Kidney glomerular epithelial cell (primary cell): ENCODE measurements at places on chromosomes 5 and 9.

- peak; percentile 63 for DNase-seq
Observed at GRCh38 chr9:17134396-17135294, at the start of gene CNTLN. TSS of gene CNTLN (plus strand) at chr9:17135040. CDS start at chr9:17135066, 26 bp downstream.

GRCh38 chr9:2466703-2467102, 154.9 kb upstream of the VLDLR start:
- DNase-seq = no peak

DNA sequence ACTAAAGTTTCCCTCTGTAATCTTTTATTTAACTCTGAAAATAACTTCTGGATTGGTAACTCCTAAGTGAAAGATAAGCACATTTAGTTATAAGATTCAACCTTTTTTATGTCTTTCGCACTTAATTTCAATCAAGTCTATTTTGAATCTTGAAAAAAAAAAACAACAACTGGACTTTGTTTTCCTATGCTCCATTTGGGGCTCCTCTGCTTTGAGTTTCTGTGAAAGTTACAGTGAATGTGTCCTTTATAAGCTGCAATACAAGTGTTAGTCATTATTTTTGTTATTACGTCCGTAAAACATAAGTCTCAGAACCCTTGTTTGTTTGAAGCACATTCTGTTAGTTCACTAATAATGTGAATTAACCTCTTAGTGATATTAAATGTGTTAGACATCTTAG, 276.8 kb downstream of the ADAMTS6 start:
- DNase-seq = no peak

DNA sequence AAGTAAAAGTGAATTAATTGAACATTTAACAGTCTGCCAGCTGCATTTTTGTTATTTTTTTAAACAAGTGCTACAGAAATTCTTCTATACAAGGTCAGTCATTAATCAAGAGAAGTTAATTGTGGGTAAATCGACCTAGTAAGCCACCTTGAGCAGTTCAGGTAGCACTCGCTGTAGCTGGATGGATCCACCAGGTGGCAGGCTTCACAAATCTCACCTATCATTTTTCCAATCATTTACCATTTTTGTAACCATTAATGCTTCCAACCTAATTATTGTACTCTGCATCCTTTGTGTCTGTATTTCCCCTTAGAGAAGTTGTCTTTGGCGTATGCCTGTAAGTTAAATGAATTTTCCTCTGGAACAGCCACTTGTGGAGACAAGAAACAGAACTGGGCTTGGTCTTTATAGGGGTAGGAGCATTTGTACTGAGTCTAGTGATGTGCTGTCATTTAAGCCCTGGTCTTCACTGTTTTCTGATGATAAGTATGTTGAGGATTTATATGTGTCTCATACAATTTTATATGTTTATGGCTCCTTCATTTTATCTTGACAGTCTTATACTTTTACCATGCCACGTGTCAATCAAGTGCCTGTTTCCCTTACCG, 39.5 kb downstream of the CD180 start:
- no peak for DNase-seq

DNA sequence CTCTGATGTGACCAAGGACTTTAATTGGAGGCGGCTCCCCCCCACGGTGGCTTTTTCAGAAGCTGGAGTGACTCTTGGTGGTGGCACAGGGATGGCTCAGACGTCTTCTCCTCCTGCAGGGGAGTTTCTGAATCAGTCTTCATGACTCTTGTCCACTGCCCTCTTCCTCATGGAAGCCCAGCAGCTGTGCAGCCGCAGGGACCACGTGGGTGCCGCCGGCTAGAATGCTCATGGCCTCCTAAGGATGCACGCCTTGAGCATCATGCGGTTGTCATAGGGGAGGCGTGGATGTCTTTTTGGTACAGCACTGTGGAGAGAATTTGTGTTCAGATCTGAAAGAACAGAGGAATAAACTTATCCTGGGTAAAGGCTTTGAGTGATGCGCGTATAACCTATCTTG, 1.3 kb downstream of the TEX53 start:
- no peak for DNase-seq

- DNase-seq = peak; percentile 44
Observed at GRCh38 chr5:173963182-173963838, 25.7 kb upstream of the C5orf47 start.

DNA sequence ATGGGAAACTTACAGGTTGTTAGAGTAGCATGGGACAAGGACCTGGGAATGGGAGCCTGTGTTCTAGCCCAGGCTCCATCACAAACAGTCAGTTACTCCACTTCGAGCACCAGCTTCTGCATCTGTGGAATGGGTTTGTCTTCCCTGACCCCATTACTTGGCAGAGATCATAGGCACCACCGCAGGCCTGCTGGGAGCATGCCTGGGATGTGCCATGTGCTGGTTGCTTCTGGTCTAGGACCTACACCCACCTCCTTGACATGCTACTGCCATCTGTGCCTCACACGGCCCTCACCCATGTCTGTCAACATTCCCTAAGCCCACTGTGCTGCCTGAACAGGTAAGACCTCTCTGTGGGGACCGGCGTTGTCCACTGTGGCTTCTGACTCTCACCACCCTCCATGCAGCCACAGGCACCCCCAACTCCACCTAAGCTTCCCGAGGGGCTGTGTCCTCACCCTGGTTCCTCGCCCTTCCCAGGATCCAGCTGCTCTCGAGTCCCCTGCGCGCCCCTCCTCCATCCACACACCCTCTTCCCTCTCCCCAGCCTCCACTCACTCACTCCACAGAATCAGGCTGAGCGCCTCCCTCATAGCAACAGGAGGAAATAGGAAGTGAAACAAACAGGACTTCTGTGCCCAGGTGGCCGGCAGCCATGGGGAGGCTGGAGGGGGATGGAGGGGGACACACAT, 85.9 kb upstream of the FAM120A start:
- DNase-seq = no peak

DNA sequence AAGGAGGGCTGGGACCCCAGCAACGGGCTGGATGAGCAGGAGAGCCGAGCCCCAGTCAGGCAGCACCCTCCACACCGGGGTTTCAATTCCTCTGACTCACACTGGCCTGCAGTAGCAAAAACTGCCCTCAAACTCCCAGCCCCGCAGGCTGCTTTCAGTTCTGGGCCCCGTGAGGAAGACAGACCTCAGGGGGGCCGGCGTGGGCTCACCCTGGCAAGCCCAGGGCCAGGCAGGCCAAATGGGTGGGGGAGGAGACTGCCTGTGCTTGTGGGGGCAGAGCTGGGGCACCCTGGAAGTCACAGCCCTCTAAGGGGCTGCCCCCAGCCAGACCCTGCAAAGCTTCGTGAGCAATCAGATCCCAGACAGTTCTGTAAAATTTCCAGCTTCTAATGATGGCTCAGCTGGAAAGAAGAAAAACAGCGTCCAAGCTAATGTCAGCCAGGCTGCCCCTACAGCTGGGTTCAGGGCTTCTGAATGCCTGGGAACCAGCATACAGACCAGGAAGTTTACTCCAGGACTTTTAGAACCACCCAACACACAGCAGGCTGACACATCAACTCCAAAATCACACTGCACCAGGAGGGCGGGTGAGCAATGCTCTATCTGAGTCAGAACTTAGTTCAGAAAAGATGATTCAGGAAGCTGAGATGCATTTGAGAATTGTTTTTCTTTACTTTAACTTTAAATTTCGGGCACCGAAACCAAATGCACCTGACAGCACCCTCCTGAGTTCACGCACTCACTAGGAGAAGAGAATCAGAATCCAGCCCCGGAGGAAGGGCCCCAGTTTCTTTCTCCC, 34.7 kb downstream of the LPCAT1 start:
- DNase-seq = no peak

GRCh38 chr9:99264070-99264680, 42.1 kb downstream of the SEC61B start:
- no peak for DNase-seq

DNA sequence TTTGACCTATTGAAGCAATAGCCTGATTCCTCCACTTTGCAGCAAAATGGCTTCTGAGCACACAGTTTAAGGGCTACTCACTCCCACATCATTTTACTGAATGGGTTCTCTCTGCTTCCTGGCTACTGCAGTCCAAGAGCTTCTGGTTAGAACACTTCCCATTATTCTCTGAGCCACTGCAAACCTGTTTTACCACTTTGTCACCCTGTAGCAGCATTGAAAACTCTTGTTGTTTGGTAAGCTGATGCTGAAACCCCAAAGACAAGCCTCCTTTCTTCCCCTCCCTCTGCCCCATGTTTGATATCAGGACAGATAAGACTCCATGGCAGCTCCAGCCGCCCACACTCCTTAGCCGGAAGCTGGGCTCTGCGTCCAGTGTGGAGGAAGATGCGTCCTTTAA, 84.4 kb upstream of the RARS1 start:
- DNase-seq = no peak

DNA sequence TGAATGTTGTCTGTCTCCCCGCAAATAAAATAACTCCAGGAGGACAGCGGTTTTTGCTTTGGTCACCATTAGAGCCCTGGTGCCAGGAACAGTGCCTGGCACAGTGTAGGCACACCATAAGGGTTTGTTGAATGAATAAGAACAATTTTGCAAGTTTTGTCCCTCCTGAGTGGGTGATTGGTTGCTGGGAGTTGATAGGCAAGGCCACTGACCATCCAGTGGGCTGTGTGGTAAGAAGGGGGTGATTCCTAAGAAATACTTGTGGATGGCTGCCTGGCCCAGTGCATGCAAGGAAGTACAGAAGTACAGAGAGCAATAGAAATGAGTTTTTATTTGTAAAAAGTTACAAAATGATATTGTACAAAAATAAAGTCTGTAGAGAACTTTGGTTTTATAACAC, 27.5 kb downstream of the GDNF start:
- no peak for DNase-seq

DNA sequence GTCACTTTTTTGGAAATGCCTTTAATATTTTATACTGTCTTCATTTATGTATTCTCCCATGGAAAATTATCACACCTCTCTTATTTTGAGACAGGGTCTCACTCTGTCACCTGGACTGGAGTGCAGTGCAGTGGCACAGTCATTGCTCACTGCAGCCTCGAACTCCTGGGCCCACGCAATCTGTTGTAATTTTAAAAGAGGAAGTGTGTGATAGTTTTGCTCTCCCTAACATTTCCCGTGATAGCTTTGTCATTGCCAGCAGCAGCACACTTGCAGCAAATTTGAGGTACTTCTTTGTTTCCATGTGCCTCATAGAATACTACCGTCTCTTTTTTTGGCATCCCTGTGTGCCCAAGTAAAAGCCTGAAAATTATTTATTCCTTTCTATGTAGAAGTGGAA, 103.5 kb downstream of the RNF180 start:
- no peak for DNase-seq

DNA sequence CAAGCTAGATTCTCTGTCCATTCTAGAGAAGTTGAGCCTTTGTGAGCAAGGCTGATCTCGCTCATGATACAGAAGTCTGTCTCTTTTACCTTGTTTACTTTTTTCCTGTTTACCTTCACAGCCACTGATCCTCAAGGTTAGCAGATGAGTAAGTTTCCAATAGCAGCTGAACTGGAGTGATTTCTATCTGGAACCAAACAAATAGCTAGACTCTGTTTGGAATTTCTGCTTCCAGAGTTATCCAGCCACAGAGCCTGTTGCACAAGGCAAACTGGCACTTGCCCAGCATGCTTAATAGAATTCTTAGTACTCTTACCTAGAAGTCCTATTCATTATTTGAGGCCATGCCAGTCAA, 12.8 kb upstream of the PANK3 start:
- no peak for DNase-seq

- no peak for DNase-seq
Observed at GRCh38 chr9:134208310-134208841, 44.0 kb upstream of the RNU6ATAC start.

- DNase-seq = no peak
Observed at GRCh38 chr5:169421677-169422076, 120.7 kb upstream of the SLIT3 start.

- DNase-seq = no peak
Observed at GRCh38 chr9:123455187-123455586, 99.2 kb downstream of the CRB2 start.

DNA sequence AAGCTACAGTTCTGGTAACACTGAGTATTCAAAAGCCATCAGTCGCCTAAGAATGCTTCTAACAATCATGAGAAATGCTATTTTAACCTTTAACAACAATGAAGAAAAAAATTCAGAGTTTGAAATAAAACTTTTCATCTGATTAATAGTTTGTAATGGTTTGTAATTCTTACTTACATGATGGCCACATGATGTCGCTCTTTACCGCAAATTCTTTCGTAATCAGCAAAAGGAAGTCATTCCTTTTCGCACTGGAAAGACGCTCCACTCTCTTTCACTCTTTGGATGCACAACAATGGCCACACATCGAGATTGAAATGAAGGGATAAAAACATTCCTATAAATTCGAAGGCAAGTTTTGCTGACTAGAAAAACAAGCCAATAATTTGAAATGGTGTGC, at the start of gene PCDHA7:
Gene PCDHA7 (plus strand): TSS at position 277 of the 400 bp plus-strand sequence. CDS start 115 bp downstream, at position 392.
- DNase-seq = no peak

DNA sequence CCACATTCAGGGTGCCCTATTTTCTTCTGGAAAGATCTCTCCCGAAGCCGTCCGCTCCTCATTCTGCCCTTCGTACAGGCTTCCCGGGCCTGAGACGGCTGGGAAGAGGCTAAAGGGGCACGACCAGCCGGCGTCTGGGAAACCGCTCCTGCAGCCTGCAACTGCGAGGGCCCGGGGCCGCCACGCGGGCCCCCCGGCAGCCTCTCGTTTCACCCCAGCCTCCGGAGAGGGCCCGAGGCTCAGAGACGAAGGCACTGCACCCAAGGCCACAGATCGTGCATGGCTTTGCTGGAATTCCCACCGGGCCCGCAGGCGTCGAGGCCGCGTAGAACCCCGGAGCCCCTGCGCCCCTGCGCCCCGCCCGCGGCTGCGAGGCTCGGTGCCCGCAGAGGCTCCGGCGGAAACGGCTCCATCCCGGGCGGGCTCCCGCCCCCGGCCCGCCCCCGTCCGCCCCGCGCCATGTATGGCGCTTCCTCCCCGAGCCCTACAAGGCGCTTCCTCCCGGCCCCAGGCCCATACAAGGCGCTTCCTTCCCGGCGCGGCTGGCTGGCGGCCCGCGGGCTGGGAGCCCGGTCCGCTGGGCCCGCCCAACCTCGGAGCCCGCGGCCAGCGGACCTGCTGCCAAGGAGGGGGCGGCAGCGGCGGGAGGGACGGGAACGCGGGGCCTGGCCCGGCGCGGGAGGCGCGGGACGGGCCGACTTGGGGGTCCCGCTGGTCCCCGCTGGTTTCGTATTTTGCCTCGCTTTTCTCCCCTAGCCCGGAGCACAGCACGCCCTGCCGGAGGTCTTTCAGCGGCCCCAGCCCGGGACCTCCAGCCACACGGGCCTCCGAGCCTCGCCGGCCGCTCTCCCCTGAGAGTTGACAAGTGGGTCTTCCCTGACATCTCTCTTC, 26.6 kb downstream of the EGR1 start:
- peak; percentile 69 for DNase-seq
